ENCODE measurements at places on chromosomes 4 and X. TPM values are rescaled to one million over a fixed set of nuclear protein-coding genes. Genes with fewer than 3 reads are reported as not detected.

Gene TMEM31
- not detected for total RNA-seq

Gene MEPE
- not detected for total RNA-seq

Gene GSX2
- total RNA-seq: 3.9 TPM

Gene PCDH10
- 19.4 TPM for total RNA-seq

Gene PPAT
- 17.5 TPM for total RNA-seq

Gene MXRA5
- total RNA-seq: 94.6 TPM
